Tibial artery (tissue), 4 donors: ENCODE measurements at places on chromosomes 6 and 20.

- no peak overlapping the region for H3K4me3 ChIP-seq
- H3K27me3 ChIP-seq = no peaks in the 10 kb centered on the region
- DNase-seq = no peak
- peaks cover 87% of the 10 kb centered on the region for H3K4me1 ChIP-seq
Observed at GRCh38 chr20:31705191-31705590, 17.5 kb downstream of the BCL2L1 start.

DNA sequence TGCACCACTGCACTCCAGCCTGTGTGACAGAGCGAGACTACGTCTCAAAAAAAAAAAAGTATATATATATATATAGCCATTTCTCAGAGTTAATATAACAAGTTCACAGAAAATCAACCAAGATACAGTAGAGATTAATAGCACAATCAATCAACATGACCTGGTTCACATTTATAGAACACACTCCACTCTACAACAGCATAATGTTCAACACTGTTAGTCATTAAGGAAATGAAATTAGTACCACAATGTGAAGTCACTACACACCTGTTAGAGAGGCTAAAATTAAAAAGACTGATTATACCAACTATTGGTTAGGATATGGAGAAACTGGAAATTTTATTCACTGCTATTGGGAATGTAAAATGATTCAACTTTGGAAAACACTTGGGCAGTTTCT is 387.7 kb downstream of the QKI start:
- no peaks in the 10 kb centered on the region for H3K4me1 ChIP-seq
- DNase-seq = no peak

DNA sequence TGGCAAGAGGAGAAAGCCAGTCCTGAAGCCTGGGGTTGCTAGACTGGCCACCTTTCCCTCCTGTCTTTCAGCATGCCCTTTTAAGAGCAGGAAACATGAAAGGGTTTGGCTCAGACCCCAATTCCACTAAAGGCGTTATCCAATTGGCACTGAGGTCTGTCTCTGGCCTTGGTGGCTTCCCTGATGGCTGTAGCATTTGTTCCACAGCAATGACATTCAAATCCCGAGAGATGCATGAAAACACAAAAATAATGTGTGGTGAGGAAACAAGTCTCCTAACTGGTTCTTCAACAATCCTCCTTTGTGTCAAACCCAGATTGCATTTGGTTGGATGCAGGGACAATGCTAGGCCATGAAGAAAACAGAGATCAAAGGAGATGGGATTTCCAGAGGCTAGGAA is 56.5 kb upstream of the ADTRP start:
- DNase-seq = no peak
- no peaks in the 10 kb centered on the region for H3K36me3 ChIP-seq
- no peaks in the 10 kb centered on the region for H3K4me1 ChIP-seq
- H3K4me3 ChIP-seq = no peak overlapping the region
- no peak overlapping the region for H3K27ac ChIP-seq

DNA sequence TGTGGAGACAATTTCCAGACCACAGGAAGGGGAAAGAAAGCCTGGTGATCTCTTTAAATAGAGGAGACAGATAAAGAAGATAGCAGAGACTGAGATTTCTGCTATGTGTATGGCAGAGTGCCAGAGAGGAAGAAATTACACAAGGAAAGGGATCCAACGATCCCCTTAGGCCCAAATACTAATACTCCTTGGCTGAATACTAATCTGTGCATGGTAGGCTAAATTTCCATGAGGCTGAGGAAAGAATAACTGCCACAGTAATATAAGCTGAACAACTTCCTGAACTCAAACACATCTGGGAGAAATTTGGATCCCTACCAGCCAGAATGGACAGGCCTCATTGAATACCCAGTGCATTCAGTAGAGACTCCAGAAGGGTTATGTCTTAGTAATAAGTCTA is 83.3 kb upstream of the TNFAIP3 start:
- no peak overlapping the region for H3K27ac ChIP-seq
- no peaks in the 10 kb centered on the region for H3K27me3 ChIP-seq
- DNase-seq = no peak
- H3K36me3 ChIP-seq = no peaks in the 10 kb centered on the region
- H3K4me1 ChIP-seq = no peaks in the 10 kb centered on the region

DNA sequence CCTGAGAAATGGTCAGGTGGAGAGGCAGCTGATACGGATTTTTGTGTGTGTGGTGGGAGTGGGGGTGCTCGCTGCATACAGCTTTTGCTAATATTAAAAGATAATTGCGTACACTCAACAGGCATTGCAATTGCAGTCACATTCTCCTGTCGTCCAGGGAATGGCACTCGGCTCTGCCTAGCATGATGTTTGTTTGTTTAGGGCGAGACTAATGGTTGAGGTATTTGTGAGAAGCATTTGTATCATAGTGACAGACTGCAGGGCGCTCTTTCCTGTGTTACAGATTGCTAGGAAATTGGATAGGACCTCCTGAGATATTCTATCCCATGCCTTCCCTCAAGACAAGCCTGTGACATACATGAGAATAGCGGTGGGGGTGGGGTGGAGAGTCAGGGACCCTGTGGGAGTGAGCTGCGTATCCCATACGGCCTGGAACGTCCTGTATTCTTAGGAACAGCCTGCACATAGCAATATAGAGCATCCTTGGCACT is 207.4 kb downstream of the SOX4 start:
- no peak overlapping the region for H3K27ac ChIP-seq
- no peaks in the 10 kb centered on the region for H3K27me3 ChIP-seq
- no peak for DNase-seq
- H3K36me3 ChIP-seq = no peaks in the 10 kb centered on the region
- no peak overlapping the region for H3K4me3 ChIP-seq

- no peak for DNase-seq
- H3K36me3 ChIP-seq = no peaks in the 10 kb centered on the region
- H3K27ac ChIP-seq = no peak overlapping the region
- no peaks in the 10 kb centered on the region for H3K27me3 ChIP-seq
Observed at GRCh38 chr6:149055195-149055899, 262.2 kb upstream of the TAB2 start.

DNA sequence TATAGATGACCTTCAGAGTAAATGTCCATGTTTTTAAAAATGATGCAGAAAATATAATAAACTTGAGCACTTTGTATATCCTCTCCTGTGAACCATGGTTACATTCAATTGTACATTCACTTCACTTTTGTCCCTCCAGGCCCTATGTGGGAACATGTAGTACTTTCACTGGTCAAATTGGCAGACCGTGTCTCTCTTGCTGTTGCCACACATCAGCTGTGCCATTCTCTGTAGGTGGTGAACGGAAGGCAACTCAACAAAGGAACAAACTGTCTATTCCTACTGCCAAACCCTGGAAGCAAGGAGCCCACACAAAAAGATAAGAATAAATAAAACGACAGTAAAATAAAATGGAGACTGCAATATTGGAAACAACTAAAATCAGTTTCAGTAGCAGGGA is 2.0 kb downstream of the ROS1 start:
- H3K4me1 ChIP-seq = no peaks in the 10 kb centered on the region
- H3K4me3 ChIP-seq = no peak overlapping the region
- DNase-seq = no peak
- no peaks in the 10 kb centered on the region for H3K27me3 ChIP-seq
- no peak overlapping the region for H3K27ac ChIP-seq

- H3K4me1 ChIP-seq = no peaks in the 10 kb centered on the region
- no peaks in the 10 kb centered on the region for H3K27me3 ChIP-seq
- no peaks in the 10 kb centered on the region for H3K36me3 ChIP-seq
- no peak overlapping the region for H3K4me3 ChIP-seq
- no peak for DNase-seq
- no peak overlapping the region for H3K27ac ChIP-seq
Observed at GRCh38 chr6:16162003-16162402, 33.1 kb downstream of the MYLIP start.

GRCh38 chr6:15341311-15342001 is 95.6 kb downstream of the JARID2 start:
- H3K27ac ChIP-seq = no peak overlapping the region
- H3K27me3 ChIP-seq = no peaks in the 10 kb centered on the region
- no peak overlapping the region for H3K4me3 ChIP-seq
- H3K36me3 ChIP-seq = no peaks in the 10 kb centered on the region

- no peaks in the 10 kb centered on the region for H3K36me3 ChIP-seq
- DNase-seq = no peak
- no peaks in the 10 kb centered on the region for H3K4me1 ChIP-seq
- H3K27me3 ChIP-seq = no peaks in the 10 kb centered on the region
- no peak overlapping the region for H3K4me3 ChIP-seq
Observed at GRCh38 chr20:23119456-23120216, 33.5 kb upstream of the CD93 start.
